Kasumi-1 (cell line): ENCODE measurements at places on chromosomes 2 and 18.
A peak's percentile ranks its signal among the peaks of the same experiment; 100 is the strongest.

GRCh38 chr18:61589053-61589723 lies 256.0 kb downstream of the CDH20 start:
- peak; percentile 29 for DNase-seq

DNA sequence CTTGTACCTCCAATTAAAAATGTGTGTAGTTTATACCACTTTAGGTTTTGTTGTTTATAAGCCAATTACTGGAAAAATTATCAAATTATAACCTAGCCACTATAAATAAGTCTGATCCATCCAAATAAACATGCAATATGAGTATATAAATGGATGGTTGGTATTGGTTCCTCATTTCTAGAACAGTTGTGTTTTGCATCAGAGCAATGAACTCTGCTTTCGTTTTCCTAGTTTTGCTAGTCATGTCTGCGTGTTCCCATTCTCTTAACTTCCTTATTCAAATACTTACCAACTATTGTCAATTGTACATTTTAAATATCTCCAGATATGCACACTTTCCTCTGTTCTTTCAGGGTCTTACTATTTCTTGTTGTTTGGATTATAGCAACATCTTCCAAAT lies 641.7 kb downstream of the NR4A2 start:
- DNase-seq: peak; percentile 47

GRCh38 chr2:214156971-214157370 lies 253.9 kb upstream of the VWC2L start:
- DNase-seq: no peak

DNA sequence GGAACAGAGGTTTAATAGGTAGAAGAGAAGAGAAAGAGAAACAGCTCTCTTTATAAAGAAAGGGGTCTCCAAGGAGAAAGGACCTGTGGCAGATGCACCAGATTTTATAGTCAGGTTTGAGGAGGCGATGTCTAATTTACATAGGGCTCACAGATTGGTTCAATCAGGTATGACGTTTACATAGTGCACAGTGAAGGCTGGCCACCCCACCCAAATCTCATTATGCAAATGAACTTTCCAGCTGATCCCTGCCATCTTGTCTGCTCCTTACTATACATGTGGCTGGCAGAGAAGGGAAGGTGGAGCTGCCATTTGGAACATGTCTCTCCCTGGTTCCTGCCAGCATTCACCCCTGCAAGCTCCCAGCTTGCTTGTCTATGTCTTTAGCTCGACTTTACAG lies 557.8 kb downstream of the SUCLG1 start:
- DNase-seq: no peak

DNA sequence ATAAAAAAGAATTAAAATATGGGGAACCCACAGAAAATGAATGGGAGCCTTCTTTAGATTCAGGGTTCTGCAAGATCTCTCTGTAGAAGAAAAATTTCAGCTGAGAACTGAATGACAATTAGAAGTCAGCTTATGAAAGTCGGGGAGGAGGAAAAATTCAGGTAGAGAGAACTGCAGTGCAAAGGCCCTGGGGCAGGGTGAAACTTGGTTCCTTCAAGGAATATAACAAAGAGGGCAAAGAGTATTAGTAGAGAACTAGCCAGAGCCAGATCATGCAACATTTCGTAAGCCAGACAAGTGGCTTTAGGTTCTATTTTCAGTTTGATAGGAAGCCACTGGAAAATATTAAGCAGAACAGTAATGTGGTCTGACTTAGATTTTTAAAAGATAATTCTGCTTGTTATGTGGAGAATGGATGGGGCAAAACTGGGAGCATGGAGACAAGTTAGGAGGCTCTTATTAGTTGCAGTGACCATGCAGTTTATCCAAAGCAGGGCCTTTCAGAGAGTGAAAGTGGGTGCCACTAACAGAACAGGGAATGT lies 27.9 kb downstream of the RAB27B start:
- DNase-seq: no peak

DNA sequence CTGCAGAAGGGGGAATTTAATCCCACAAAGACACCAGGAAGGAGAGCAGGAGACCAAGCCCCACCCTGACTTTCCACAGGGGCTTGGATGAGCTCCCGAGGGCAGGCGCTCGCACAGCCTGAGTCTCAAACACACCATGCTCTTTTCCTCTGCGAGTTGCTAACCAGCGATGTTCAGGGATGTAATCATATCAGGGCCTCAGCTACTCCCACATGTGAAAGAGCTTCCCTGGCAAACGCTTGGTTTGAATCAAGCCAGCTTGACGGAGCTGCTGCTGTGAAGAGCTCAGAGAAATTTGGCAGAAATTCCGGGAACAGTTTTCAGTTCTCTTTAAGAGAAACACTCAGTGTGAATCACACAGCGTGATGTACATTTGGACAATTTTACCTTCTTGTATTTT lies 385.8 kb downstream of the GALR1 start:
- no peak for DNase-seq

- DNase-seq: no peak
Measured at GRCh38 chr18:58446391-58447060, 182.4 kb downstream of the ALPK2 start.

DNA sequence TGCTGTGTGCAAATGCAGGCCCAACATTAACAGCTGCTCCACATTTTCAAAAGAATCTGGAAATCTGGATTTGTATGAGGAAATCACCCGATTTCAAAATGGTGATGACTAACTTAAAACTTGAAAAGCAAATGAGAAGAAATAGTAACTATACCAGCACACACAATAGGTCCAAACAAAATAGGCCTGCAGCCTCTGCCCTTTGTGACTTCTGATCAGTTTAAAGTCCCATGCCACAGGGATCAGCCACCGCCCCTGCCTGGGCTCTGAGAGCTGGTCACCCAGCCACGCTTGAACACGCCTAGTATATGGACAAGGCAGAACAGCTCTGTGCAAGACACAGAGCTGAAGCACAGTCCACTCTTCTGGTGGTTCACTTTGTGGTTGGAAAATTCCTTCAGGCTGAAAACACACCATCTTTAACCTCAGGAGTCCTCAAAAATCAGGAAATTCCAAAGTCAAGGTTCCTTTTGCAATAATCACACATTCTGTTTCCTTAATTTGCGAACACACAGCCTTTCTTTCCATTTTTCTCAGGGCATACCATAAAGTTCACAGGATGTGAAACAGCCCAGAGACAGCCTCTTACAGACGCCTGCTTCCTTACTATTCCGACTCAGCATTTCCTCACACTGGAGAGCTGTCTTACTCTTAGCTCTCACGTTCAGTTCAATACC lies 150.1 kb upstream of the RIOK3 start:
- peak; percentile 58 for DNase-seq

- no peak for DNase-seq
Measured at GRCh38 chr2:24704692-24705091, 88.5 kb downstream of the PTRHD1 start.
